ENCODE measurements at places on chromosomes 13 and 19. TPM values are rescaled to one million over a fixed set of nuclear protein-coding genes. Genes with fewer than 3 reads are reported as not detected.

DNA sequence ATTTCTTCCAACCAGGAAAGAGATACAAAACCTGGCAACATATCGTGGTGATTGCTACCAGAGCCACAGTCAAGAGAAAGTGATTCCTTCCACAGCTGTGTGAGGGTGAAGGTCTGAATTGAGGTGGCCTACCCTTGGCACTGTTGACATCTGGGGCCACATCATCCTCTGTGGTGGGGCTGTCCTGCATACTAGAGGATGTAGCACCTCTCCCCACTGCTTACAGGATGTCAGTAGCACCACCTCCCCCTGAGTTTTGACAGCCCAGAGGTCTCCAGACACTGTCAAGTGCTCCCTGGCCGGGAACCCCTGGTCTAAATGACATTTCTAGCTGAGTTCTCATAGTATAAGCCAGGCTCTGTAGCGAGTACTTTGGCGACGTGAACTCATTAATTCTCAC lies 15.5 kb downstream of the PTGER1 start:
- DNase-seq: no peak

DNA sequence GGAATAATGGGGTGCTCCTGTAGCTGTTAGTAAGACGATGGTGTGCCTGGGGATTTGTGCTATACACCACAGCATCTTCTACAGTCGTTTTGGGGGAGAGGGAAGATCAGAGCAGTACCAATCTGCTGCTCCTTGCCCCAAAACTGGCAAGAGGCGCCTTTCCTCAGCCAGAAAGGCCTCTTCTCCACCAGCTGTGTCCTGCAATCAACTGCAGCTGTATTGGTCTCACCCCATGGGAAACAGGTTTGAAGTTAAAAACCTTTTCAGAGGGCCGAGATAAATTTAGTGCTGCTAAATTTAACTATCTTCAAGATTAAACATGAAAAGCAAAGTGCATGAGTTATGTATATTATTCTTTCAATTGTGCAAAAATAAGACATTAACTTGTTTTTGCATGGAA lies 1.2 kb upstream of the RNASEH2B start:
- DNase-seq: no peak

- DNase-seq: no peak
These were observed 245.3 kb upstream of the HTR2A start for GRCh38 chr13:47142105-47142504.

DNA sequence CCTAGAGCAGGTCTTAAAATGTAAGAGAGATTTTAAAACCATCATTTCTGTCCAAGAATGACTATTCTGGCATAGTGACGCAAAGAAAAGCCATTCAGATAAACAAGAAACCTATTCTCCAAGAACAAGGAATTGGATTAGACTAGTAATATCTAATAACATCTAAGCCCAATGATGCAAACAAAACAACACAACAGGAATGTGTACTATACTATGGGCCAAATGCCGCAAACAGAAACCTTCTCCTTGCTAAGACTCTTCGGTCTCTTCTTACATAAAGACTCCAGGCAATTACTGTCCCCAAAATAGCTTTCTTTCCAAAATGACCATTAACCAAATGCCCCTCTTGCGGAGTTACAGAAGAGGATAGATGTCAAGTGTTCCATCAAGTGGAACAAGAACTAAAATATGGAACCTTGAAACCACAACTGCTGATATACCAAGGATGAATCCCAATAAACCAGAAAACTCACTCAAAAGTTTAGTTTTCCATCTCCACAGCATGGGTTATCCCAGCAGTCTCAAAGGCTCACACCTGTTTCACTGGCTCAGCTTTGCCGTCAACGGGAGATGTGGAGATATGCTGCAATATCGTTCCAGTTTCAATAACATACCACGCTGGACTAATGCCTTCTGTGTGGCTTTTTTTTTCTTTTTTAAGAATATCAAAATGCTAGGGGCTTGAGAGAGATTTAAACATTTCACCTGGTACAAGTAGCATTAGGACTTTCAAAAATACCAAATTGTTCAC lies 76.2 kb downstream of the FOXO1 start:
- DNase-seq: no peak

DNA sequence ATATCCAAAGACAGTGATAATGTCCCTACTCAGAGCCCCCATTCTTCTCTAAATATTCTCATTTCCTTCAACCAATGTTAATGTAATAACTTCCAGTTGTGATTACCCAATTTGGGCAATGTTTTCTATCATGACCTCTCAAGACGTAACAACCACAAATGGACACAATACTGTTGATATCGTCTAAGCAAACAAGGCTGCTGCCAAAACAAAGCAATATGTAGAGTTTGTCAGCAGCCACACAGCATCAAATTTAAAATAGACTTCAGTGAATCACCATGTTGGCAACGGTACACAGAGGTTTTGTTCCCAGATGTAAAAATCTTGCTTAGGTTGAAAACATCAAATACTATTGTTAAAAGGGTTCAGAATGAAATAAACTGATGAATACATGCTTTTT lies 205.1 kb downstream of the DACH1 start:
- no peak for DNase-seq

- DNase-seq: no peak
These were observed 167.4 kb upstream of the STARD13 start for GRCh38 chr13:33452873-33453517.

Gene GARRE1
- 20.7 TPM for total RNA-seq

GRCh38 chr19:7196763-7197118 lies 97.5 kb downstream of the INSR start:
- no peak for DNase-seq

DNA sequence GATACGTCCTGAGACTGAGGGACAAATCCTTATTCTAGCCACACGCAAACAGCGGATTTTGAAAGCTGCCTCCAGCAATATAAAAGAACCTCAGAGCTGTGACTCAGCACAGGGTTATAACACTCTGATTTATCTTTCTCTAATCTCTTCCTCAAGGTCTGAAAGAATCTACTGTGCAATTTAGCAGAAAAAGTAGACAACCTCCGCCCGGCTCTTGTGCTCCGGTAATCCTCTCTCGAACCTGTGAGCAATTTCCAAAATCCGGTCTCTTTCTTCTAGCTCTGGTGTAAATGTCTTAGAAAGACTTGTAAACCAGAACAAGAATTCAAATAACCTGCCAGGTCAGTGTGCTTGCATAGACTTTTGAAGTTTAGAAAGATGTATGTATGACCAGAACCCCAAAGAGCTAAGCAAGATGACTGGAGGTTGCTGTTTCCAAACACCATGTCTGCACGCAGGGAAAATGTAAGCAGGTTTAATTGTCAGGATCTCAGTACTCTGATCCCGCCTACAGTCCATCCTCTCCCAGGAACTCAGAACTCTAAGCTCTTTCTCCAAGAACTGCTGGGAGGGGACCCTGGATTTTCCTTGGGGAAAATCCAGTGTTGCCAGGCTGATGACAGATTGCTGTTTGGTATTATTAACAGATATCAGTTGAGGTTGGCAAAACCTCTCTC lies 338.1 kb downstream of the RFC3 start:
- DNase-seq: no peak

DNA sequence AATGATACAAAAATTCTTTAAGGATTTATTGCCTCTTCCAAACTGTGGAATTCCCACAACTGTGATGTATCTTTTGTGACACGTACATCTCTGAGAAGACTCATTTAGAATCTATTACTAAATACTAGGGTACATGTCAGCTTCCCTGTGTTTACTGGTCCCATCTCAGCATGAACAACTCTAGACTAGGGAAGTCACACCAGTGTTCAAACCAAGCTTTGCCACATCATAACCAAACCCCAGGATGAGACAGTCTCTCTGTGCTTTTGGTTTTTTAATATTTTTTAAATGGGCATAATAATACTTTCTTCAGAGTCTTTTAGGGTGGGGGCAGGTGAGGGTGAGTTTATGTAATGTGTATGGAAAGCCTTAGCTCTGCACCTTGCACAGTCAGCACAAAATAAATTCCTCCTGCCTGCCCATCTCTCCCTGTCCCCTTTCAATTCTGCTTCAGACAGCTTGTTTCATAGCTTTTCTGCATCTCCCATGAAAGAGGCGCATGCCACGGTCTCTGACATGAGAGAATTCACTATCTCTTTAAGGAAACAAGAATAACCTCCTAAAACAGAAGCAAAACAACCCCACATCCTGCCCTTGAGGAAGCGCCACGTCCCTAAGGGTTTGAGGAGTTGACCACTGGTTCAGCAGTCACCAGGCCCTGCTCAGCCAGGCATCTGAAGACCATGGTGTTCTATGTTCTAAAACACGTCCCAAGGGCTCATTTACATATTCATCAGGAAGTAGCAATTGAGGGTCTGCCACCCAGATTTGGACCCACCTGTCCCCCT lies 174.5 kb downstream of the USP12 start:
- no peak for DNase-seq

DNA sequence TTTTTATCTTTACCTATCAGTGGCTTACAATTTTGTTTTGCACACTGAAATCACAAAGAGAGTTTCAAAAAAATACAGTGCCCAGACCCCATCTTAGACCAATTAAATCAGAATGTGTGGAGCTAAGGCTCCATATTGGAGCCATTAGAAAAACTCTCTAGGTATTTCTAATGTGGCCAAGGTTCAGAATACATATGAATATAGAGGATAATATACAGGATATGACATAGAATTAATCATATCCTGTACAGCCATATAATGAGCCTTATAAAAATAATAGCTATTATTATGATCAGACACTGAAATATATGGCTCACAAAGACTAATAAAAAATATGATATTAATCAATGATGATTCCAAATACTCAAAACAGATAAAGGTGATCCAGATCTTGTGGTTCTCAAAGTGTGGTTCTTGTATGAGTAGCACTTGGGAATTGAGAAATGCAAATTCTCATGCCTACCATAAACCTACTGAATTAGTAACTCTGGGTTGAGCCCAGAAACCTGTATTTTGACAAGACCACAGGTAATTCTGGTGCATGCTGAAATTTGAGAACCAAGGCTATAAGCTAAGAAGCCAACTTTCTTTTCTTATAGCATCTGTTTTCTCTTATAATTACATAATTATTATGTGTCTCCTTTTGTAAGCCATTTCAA lies 408.0 kb downstream of the DIAPH3 start:
- DNase-seq: no peak

DNA sequence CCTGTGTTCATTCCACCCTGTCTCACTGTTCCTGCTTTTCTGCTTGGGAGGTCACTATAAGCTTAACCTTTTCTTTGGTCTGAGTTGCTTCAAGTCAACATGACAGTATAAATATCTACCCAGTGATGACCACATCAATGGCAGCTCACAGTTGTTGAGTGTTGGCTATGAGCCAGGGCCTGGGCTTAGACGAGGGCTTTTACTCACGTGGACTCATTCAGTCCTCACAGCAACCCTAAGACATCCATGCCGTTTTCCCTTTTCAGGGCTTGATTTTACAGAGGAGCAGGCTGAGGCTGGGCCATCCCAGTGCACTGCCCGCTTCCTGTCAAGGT lies 10.2 kb upstream of the CCDC97 start:
- DNase-seq: no peak

Gene DUS3L
- total RNA-seq: 13.3 TPM

DNA sequence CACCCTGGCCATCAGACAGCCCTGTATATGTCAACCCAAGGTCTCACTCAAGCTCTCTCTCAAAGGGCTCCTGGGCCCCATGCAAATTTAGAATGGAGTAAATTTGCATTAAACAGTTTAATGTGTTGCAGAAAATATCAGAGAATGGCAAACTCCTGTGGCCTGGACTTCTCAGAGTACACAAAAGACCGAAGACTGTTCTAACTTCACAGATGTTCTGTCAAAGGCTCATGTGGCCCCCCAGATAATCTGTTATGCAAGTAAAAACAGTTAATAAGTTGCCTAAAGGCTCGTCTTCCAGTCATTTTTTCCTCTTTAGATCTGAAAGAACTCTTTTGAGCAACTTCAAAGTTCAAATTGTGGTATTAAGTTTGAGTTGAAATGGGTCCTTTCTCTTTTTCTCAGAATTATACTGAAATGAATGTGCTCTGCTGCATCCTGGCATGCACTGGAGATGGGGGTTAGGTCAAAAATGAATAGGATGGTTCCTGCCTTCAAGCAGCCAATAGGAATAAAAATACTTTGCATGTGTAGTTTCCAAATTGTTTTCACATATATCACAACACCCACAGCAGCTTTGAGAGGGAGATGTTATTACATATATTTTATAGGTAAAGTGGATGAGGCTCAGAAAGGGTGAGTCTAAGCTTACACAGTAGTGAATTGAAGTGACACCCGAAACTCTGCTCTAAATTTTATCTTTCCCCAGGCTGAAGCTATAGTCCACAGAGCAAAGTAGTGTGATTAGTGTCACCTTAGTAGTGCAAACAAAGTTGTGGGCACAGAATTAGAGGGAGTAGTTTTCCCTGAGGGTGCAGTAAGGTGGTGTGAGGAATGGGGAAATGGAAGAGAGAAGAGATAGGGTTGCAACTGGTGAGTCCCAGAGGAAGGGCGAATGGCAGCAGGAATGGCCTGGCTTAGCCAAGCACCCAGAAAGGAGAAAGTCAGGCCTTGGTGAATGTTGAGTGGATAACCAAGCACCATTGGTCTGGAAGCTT lies 205.0 kb upstream of the RFC3 start:
- DNase-seq: no peak

DNA sequence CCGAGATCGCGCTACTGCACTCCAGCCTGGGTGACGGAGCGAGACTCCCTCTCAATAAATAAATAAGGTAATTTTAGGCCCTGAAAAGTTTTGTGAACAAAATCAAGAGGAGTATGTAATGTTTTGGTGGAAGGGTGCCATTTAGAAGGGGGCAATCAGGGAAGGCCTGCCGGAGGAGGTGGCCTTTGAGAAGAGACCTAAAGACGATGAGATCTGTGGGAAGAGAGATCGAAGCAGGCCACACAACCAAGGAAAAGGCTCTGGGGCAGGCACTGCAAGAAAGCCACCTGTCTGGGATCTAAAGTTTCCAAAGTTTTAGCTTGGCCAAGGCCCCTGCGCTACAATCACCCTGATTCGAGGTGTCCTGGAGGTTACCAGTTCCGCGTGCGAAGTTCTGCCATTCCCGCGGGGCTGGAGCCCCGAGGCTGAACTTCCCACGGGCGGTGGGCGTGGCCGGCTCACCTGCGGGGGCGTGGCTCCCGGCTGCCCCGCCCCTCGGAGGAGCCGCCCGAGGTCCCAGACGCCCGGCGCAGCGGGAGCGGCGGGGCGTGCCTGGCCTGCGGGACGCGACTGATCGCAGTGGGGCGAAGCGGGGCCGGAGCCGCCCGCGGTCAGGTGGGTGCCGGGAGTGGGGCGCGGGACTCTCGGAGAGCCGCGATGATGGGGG lies at the start of gene KLC3:
TSS of gene KLC3 (plus strand) at position 519 of the 667 bp plus-strand sequence. CDS start 4,792 bp downstream, outside the sequence.
- no peak for DNase-seq

- peak; percentile 92 for DNase-seq
These were observed 783 bp downstream of the PHLDB3 start for GRCh38 chr19:43503501-43504425.

Gene XRCC1
- total RNA-seq: 12.8 TPM

Gene ANO8
- total RNA-seq: 29.6 TPM

Gene PSPN
- 3.6 TPM for total RNA-seq
